ENCODE measurements at places on chromosomes 6 and 20. TPM values are rescaled to one million over a fixed set of nuclear protein-coding genes. Genes with fewer than 3 reads are reported as not detected.
A peak's percentile ranks its signal among the peaks of the same experiment; 100 is the strongest.

The LPIN3 gene
- 2.8 TPM for total RNA-seq

The LBP gene
- total RNA-seq, result not detected

The SLC13A3 gene
- total RNA-seq, result 4.5 TPM

The HLA-DRB5 gene
- total RNA-seq, result 3.4 TPM

The PRR18 gene
- total RNA-seq, result 0.13 TPM

The KLHDC3 gene
- 122 TPM for total RNA-seq

The PTK6 gene
- not detected for total RNA-seq

The E2F3 gene
- total RNA-seq, result 35.7 TPM

DNA sequence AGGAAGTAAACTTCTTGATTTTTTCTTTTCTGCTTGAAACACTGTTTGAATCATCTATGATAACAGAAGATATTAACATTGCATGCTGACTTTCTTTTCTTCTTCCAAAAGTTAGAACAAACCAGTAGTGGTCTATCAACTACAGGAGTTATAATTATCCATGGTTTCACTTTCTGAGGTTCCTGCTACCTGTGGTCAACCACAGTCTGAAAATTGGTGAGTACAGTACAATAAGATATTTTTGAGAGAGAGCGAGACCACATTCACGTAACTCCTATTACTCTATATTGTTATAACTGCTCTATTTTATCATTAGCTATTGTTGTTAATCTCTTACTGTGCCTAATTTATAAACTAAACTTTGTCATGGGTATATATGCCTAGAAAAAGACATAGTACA lies 86.1 kb downstream of the MAP7 start:
- DNase-seq, result no peak

- peak; percentile 15 for DNase-seq
Measured at GRCh38 chr6:155418017-155418761, 37.5 kb downstream of the NOX3 start.

GRCh38 chr6:22295145-22295544 lies 1.7 kb downstream of the PRL start:
- DNase-seq, result no peak

GRCh38 chr20:36119537-36119936 lies 35.0 kb upstream of the EPB41L1 start:
- DNase-seq, result no peak

DNA sequence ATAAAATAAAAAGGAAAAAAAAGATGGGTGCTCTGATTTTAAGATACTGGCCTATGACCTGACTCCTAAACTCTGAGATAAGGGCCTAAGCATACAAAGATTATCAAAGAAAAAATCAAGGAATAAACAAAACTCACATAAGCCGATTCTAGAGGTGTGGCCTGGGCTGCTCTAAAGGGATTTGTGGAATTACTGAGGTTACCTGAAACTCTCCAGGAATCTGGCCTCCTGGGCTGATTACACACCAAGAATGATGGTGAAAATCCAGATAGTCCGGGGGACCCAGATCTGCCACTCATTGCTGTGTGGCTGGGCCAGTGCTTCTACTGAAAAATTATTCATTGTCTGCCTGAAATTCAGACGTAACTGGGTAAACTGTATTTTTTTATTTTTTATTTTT lies 122.7 kb upstream of the RNF24 start:
- no peak for DNase-seq

DNA sequence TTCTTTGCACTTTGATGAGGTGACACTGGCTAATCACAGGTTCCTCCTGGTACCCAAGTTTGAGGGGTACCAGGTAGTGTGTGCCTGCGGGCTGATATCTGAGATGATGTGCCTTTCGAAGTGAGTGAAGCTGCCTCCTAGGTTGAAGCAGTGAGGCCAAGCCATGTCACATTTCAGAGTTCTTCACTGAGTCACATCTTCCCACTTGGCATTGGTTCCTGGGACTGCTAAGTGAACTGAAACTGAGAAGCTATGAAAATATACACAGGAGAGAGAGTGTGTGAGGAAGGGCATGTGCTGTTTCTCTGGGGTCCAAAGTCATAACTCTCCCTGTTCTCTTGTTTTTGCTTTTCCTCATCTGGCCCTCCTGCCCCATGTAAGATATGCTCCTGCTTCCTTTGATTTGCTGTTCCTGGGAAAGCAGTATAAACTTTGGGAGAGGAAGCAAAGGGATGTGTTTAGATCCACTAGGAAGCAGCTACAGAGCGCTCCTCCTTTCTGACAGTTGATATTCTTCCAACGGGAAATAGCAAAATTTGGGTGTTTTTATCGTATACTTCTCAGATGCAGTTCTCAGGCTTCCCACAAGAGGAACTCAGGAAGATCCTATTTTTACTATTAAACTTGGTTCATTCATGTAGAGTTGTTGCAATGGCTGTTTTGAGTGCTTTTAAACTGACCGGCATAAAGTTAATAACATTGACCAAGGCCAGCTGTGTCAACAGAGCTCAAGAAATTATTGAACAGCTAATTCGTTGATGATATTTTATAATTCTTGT lies 153.7 kb downstream of the MOXD1 start:
- no peak for DNase-seq

- no peak for DNase-seq
Measured at GRCh38 chr6:139508023-139508422, 133.6 kb upstream of the CITED2 start.

- DNase-seq, result peak; percentile 46
Measured at GRCh38 chr6:30006170-30007131, 54.6 kb upstream of the POLR1H start.

- no peak for DNase-seq
Measured at GRCh38 chr6:44037847-44038542, 89.3 kb downstream of the MRPL14 start.

- no peak for DNase-seq
Measured at GRCh38 chr6:74879234-74879633, 326.6 kb downstream of the COL12A1 start.

- DNase-seq, result no peak
Measured at GRCh38 chr20:34389206-34389953, 26.3 kb downstream of the ITCH start.

Measured in neural progenitor cell (in vitro differentiated cells).